Activated naive CD4-positive, alpha-beta T cell treated with anti-CD3 and anti-CD28 coated beads for 36 hours (primary cell): ENCODE measurements at places on chromosomes 7 and 10. TPM values are rescaled to one million over a fixed set of nuclear protein-coding genes. Genes with fewer than 3 reads are reported as not detected.

DNA sequence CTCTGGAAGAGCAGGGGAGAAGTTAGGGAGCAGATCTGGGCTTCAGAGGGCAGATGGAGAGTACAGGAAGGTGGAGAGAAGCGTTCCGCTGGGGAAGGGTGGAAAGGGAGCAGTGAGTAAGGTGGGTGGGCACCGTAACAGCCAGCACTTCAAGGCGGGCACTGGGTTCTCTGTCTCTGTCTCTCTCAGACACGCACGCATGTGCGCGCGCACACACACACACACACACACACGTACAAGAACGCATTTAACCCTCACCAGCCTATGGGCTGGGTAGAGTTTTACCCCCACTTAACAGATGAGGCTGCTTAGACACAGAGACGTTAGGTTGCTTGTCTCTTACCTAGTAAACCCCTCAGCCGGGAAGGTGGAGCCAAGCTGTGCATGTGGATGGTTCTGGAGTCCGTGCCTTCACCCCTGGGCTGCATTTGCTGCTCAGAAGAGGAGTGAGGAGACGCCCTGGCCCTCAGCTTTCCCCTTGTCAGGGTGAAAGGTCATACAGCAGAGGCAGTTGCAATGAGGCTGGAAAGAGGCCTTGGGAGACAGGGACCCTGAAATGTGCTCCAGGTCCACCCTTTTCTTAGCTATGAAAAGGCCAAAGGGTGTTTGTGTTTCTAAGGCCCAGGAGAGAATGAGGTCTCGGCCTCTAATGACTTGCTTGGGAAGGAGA, 16.0 kb downstream of the ADCYAP1R1 start:
- H3K4me3 ChIP-seq, result no peak overlapping the region
- no peak overlapping the region for H3K27ac ChIP-seq
- no peaks in the 10 kb centered on the region for H3K36me3 ChIP-seq

GRCh38 chr10:132646443-132647097, 109.0 kb downstream of the INPP5A start:
- H3K4me1 ChIP-seq, result no peaks in the 10 kb centered on the region
- H3K36me3 ChIP-seq, result peaks cover 4% of the 10 kb centered on the region
- H3K27ac ChIP-seq, result no peak overlapping the region
- DNase-seq, result no peak
- H3K27me3 ChIP-seq, result no peaks in the 10 kb centered on the region

GRCh38 chr7:101171442-101171837, 6.1 kb upstream of the VGF start:
- H3K27ac ChIP-seq, result no peak overlapping the region
- H3K36me3 ChIP-seq, result no peaks in the 10 kb centered on the region
- no peak overlapping the region for H3K4me3 ChIP-seq

- no peak overlapping the region for H3K4me3 ChIP-seq
- peaks cover 19% of the 10 kb centered on the region for H3K27me3 ChIP-seq
- DNase-seq, result peak; percentile 11
- no peaks in the 10 kb centered on the region for H3K36me3 ChIP-seq
- no peaks in the 10 kb centered on the region for H3K4me1 ChIP-seq
These were observed 213.5 kb downstream of the PAXIP1 start for GRCh38 chr7:154789404-154789803.

DNA sequence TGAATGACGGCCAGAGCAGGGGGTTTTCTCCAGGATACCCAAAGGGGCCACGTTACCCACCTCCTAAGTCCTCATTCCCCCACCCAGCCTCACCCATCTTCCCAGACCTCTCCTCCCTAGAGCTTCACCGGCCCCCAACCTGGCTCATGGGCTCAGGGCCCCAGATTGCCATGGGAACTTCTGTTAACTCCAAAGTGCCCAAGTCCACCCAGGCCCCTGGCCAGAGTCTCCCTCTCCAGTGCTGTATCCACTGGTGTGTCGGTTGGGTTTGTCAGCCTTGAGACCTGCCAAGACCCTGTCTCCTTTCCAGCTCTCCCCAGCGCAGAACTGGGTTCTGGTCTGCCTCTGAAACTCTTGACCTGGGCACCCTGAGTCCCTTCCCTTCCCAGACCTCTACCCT, 37.1 kb upstream of the ZMIZ2 start:
- no peaks in the 10 kb centered on the region for H3K27me3 ChIP-seq
- H3K27ac ChIP-seq, result no peak overlapping the region
- no peak overlapping the region for H3K4me3 ChIP-seq

- peaks cover 52% of the 10 kb centered on the region for H3K36me3 ChIP-seq
- H3K27ac ChIP-seq, result no peak overlapping the region
- H3K4me1 ChIP-seq, result peaks cover 17% of the 10 kb centered on the region
- no peak for DNase-seq
- H3K27me3 ChIP-seq, result no peaks in the 10 kb centered on the region
- H3K4me3 ChIP-seq, result no peak overlapping the region
These were observed 41.0 kb downstream of the MCMBP start for GRCh38 chr10:119831656-119832055.

- DNase-seq, result no peak
- H3K4me3 ChIP-seq, result peak overlapping the region; percentile 59
- H3K4me1 ChIP-seq, result peaks cover 8% of the 10 kb centered on the region
- H3K27ac ChIP-seq, result no peak overlapping the region
- H3K27me3 ChIP-seq, result no peaks in the 10 kb centered on the region
- no peaks in the 10 kb centered on the region for H3K36me3 ChIP-seq
These were observed 991 bp downstream of the SEMA4G start for GRCh38 chr10:100970076-100970913.

DNA sequence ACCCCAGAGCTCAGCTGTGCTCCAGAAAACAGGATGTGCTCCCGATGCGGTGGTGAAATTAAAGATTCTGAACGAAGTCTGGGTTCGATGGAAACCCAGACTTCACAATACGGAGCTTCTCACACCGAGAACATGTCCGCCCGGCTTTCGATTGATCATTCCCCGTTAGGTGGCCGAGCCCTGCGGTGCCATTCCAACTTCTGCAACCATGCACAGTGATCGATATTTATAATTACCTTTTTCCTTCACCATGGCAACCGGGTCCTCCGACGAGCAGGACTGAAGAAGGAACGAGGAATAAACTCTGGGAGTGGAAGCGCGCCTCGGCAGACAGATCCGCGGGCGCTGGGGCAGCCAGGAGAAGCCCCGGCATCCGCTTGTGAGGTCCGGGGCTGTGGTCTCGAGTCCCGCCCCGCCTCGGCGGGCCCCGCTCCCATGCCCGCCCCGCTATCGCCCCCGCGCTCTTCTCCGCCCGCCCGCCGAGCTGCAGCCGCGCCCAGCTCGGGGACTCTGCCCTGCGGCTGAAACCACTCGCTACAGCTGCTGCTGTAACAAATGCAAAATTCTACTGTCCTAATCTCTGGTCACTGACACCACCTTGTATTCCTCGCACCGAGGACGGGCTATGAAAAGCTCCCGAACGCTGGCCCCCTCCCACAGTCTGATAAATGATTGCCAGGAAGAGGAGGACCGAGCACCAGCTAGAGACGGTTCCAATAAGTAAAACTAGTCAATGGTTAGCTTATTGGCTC, 26.2 kb downstream of the ABLIM1 start:
- no peaks in the 10 kb centered on the region for H3K36me3 ChIP-seq
- no peak overlapping the region for H3K27ac ChIP-seq
- H3K4me1 ChIP-seq, result peaks cover 9% of the 10 kb centered on the region
- H3K4me3 ChIP-seq, result peak overlapping the region; percentile 76

GRCh38 chr10:23065181-23065948, 30.0 kb upstream of the MSRB2 start:
- no peaks in the 10 kb centered on the region for H3K36me3 ChIP-seq
- H3K4me3 ChIP-seq, result no peak overlapping the region
- H3K27ac ChIP-seq, result no peak overlapping the region

GRCh38 chr7:12211711-12212485, 804 bp downstream of the TMEM106B start:
- peaks cover 15% of the 10 kb centered on the region for H3K36me3 ChIP-seq
- H3K27me3 ChIP-seq, result no peaks in the 10 kb centered on the region
- H3K4me3 ChIP-seq, result peak overlapping the region; percentile 86
- H3K27ac ChIP-seq, result peak overlapping the region; percentile 93

DNA sequence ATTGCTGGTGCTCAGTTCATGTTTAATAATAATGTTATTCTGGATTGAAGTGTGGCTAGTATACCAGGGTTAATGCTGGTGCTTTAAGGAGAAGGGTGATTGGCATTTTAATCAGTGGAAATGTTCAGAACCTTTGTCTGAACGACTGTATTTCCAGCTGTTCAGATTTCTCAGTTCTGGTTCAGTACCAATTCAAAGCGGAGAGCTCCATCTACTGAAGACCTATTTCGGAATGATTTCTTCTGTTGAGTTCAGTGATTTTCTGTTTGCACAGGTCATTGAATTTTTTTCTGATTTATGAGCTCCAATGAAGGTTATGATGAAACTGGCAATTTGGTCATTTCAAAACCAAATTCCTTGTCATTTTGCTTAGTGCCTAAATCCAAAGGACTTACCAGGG, 160.1 kb downstream of the EXOC4 start:
- peaks cover 8% of the 10 kb centered on the region for H3K36me3 ChIP-seq
- H3K27me3 ChIP-seq, result no peaks in the 10 kb centered on the region
- H3K4me1 ChIP-seq, result peaks cover 6% of the 10 kb centered on the region
- no peak overlapping the region for H3K4me3 ChIP-seq

- H3K27me3 ChIP-seq, result no peaks in the 10 kb centered on the region
- DNase-seq, result no peak
- peaks cover 28% of the 10 kb centered on the region for H3K36me3 ChIP-seq
- peak overlapping the region; percentile 73 for H3K27ac ChIP-seq
- H3K4me3 ChIP-seq, result no peak overlapping the region
These were observed 32.1 kb downstream of the SGPL1 start for GRCh38 chr10:70847659-70848360.

DNA sequence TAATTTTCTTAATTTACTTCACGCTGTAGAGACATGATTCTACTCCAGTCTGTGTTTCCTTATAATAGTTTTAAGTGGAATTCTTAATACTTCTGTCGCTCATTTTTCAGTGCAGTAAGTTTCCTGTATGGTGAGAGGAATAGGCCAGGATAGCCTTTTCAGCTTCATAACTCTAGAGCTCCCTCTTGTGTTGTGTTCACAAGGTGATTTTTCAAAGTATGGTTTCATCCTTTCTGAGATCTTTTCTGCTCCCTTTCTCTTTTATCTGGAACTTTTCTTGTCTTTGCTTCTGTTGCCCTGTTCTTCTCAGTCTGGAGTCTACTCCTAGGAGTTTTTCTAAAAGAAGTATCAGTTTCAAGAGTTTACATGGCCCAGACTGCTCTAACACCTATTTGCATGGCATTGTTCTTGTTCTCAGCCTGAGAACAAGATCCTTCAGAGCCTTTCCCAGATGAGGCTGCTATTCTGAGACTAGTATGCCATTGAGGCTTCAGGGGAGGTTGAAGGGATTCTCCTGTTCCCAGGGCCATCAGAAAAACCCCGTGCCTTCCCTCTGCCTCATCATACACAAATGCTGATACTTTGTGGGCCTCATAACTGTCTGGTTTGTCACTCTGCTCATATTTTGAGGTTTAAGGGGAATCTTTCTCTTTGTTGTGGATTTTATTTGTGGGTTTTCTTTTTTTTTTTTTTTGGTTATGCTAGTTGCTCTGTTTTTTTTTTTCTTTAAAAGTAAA, 21.8 kb downstream of the NET1 start:
- DNase-seq, result no peak
- no peaks in the 10 kb centered on the region for H3K27me3 ChIP-seq
- H3K36me3 ChIP-seq, result peaks cover 13% of the 10 kb centered on the region
- no peak overlapping the region for H3K4me3 ChIP-seq
- no peak overlapping the region for H3K27ac ChIP-seq

DNA sequence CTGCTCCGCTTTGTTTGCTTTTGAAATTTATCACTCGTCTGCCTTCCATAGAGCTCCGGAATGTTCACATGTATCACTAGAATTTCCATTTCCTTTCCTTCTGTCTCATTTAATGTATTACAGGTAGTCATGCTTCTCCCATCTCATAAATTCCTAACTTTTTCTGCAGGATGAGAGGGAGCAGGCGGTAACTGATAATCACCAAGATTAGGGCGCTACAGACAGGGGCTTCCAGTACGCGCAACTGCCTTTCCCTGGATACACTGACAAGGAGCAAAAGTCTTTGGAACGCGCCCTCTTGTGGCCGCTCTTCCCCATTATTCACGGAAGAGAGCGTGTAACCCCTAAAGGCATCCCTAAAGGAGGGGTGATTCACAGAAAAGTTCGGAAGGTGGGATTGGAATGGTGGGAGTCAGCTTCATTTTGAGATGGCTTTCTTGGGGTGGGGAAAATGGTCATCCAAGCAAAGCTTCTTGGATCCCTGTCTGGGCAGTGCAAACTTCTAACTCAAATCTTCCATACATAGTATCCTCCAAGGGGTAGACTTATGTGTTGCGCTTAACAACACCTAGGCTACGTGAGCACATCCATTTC, 6.5 kb downstream of the INHBA start:
- peaks cover 54% of the 10 kb centered on the region for H3K27me3 ChIP-seq
- DNase-seq, result peak; percentile 50
- peaks cover 2% of the 10 kb centered on the region for H3K36me3 ChIP-seq
- peaks cover 13% of the 10 kb centered on the region for H3K4me1 ChIP-seq
- H3K27ac ChIP-seq, result no peak overlapping the region

- peak; percentile 47 for DNase-seq
- no peaks in the 10 kb centered on the region for H3K36me3 ChIP-seq
- H3K4me1 ChIP-seq, result no peaks in the 10 kb centered on the region
These were observed 456.2 kb downstream of the REEP3 start for GRCh38 chr10:63977329-63977923.

DNA sequence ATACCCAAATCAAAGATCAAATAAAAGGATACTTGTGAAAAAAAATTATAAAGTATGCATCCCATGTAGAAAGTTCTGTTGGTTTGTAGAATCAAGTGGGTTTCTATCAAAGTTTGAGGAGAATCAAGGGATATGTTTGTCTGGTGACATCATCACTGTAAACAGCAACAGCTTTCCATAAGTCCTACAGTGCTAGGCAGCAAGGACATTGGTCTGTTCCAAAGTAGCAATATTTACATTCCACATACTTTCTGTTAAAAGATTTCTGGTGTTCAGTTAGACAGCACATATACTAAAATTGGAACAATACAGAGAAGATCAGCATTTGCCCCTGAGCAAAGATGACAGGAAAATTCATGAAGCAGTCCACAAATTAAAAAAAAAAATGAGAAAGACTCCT, 683.9 kb downstream of the XPNPEP1 start:
- H3K36me3 ChIP-seq, result no peaks in the 10 kb centered on the region
- H3K4me3 ChIP-seq, result no peak overlapping the region
- no peaks in the 10 kb centered on the region for H3K27me3 ChIP-seq
- no peak overlapping the region for H3K27ac ChIP-seq

The PTPRN2 gene
- total RNA-seq, result 0.54 TPM

The NRP1 gene
- not detected for total RNA-seq

The UNCX gene
- total RNA-seq, result not detected

The DTX2 gene
- total RNA-seq, result 22.0 TPM

The TSPAN12 gene
- total RNA-seq, result not detected

The RTKN2 gene
- 4.7 TPM for total RNA-seq

The NKX2-3 gene
- not detected for total RNA-seq

The TWNK gene
- total RNA-seq, result 10.4 TPM

The CLCN1 gene
- total RNA-seq, result not detected

The MRLN gene
- total RNA-seq, result not detected

The CCDC3 gene
- total RNA-seq, result 0.14 TPM
